ENCODE measurements at places on chromosomes 3 and 15. TPM values are rescaled to one million over a fixed set of nuclear protein-coding genes. Genes with fewer than 3 reads are reported as not detected.

ZNF80 gene
- total RNA-seq = not detected

DNA sequence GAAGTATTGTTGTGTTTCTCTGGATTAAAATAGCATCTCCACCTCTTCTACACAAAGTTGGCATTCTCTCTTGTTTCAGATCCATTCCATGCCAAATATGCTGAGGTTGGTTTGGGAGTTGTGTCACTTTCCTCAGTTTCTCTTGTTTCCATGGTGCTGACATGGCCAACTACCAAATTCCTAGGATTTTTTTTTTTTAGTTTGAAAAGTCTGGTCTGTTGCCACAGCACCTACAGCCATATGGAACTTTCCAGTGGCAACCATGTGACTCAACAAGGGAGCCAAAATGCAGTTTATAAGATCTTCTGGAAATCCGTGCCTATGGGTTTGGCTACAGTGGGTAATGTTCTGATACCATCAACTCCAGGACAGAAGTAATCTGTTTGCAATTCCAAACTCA lies 96.0 kb upstream of the CLSTN2 start:
- H3K4me1 ChIP-seq = peaks cover 9% of the 10 kb centered on the region
- no peak overlapping the region for H3K27ac ChIP-seq
- DNase-seq = no peak
- H3K27me3 ChIP-seq = no peaks in the 10 kb centered on the region
- no peak overlapping the region for H3K4me3 ChIP-seq

PROK2 gene
- total RNA-seq = 2.1 TPM

DNA sequence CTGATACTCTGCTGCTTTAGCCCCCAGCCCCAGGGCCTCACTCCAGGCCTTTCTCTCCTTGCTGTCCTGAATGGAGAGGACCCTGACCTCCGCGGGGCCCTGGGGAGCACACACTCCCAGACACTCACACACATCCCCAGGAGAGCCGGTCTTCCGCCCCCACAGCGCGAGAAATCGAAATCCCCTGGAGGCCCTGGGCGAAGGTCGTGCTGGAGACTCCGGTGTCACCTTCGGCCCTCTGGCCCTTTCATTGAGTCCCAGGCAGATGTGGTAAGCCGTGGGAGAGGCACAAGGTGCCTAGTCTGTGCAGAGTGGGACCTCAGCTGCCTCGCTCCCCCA lies 848 bp upstream of the GOLGA8B start:
- DNase-seq = peak; percentile 22
- no peak overlapping the region for H3K27ac ChIP-seq
- H3K27me3 ChIP-seq = peaks cover 31% of the 10 kb centered on the region
- H3K4me3 ChIP-seq = peak overlapping the region; percentile 87
- H3K36me3 ChIP-seq = no peaks in the 10 kb centered on the region

DNA sequence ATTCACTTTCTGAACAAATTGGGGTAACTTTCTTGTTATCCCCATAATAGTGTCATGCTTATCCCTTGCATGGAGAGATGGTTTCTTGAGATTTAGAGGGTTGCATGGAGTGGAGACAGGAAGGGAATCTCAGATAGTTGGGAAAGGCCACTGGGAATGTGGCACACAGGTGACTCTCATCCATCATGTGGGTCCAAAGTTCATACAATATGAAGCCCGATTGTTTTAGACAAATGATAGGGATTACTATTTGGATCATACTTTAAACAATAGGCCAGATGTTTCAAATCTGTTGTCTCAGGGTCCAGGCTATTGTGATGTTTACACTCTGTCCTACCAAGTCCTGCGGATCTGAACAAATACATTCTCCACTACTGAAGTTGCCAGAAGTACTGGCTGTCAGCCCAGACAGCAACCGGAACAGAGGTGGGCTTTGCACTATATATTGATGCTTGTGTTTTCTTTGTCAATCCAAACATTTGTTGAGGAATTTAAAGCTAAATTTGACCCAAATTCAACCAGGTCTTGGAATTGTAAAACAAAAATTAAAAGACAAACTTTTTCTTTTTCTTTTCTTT lies 39.2 kb upstream of the NMNAT3 start:
- H3K4me1 ChIP-seq = peaks cover 17% of the 10 kb centered on the region
- H3K27ac ChIP-seq = no peak overlapping the region
- no peaks in the 10 kb centered on the region for H3K36me3 ChIP-seq

DNA sequence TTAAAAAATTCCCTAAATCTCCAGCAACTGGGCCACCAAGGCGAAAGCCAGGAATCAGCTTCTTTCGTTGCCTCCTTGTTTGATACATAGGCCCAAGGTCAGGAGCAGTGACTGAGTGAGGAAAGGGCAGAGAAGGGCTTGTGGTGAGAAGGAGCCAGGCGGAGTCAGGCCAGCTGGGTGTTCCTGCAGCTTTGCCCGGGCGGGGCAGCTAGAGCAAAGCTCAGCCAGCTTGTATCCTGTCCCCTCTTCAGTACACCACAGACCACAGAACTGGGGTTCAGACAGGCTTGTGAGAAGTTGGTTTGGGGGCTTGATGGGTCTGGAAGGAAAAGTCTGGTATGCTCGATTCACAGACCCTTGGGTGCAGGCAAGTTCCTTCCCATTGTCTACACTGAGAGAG lies 52.6 kb downstream of the CCK start:
- no peak overlapping the region for H3K27ac ChIP-seq
- no peak for DNase-seq
- H3K36me3 ChIP-seq = no peaks in the 10 kb centered on the region
- no peak overlapping the region for H3K4me3 ChIP-seq
- H3K27me3 ChIP-seq = no peaks in the 10 kb centered on the region

PIGZ gene
- not detected for total RNA-seq

DNA sequence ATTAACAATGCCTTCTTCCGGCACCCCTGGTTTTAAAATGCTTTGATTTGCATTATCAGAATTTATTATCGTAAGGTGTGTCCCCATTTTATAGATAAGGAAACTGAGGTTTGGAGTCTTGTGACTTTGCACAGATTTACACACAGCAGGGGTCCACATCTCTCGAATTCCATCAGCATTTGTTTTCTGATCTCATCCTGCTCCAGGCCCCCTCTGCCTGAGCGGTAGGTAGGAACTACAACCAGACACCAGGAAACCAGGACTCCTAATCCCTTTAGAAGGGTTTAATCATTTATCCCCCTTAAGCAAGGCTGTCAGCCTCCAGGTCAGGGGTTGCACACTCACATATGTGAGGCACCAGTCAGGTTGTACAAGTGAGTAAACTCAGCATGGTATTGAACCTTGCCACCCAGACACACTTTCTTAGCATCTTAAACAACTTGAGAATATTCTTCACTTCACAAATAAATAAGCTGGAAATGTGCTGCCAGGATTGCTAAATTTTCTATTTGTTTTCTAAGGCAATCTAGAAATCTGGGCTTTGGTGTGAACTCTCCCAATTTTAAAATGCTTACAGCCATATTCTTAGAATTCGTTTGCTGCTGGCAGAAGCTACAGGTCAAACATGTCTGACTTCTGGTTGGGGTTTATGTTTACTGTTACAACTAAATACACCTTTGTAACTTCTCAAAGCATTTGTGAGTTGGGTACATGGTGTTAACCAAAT lies 31.7 kb upstream of the CMTM7 start:
- H3K27ac ChIP-seq = peak overlapping the region; percentile 48
- no peaks in the 10 kb centered on the region for H3K36me3 ChIP-seq
- peak; percentile 80 for DNase-seq
- H3K4me3 ChIP-seq = no peak overlapping the region
- peaks cover 3% of the 10 kb centered on the region for H3K4me1 ChIP-seq

DNA sequence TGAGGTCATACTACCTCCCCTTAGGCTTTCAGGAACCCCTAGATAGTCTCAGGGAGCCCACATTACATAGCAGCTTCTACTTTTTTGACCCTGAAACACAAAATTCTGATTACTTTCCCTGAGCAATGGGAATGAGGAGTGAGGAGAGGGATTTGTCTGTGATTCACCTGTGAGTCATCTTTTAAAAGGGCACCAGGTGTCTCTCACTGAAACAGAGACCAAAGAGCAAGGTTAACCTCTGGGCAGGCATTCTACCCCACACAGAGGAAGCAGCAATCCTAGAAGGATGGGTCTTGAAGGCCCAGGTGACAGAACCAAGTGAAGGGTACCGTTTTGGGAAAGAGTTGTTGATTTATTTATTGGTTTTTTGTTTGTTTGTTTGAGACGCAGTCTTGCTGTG lies 31.1 kb upstream of the UBE2E2 start:
- H3K27me3 ChIP-seq = no peaks in the 10 kb centered on the region
- H3K27ac ChIP-seq = no peak overlapping the region
- H3K4me1 ChIP-seq = no peaks in the 10 kb centered on the region
- H3K4me3 ChIP-seq = no peak overlapping the region
- H3K36me3 ChIP-seq = no peaks in the 10 kb centered on the region

DNA sequence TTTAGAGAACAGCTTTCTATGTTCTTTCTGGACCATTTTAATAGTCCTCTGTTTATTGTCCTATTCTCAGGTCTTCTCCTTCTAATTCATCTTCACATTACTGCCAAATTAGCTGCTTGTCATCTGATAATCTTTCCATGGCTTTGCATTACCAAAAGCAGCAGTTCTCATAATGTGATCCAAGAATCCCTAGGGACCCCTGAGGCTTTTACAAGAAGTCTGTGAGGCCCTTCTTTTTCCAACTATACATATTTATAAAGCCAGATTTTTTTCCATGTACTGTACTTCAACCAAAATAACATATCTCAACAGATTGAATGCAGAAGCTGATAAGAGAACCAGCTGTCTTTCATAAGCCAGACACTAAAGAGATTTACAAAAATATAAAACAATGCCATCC lies 162.5 kb upstream of the BFSP2 start:
- no peaks in the 10 kb centered on the region for H3K27me3 ChIP-seq
- H3K4me3 ChIP-seq = no peak overlapping the region
- H3K36me3 ChIP-seq = no peaks in the 10 kb centered on the region

DNA sequence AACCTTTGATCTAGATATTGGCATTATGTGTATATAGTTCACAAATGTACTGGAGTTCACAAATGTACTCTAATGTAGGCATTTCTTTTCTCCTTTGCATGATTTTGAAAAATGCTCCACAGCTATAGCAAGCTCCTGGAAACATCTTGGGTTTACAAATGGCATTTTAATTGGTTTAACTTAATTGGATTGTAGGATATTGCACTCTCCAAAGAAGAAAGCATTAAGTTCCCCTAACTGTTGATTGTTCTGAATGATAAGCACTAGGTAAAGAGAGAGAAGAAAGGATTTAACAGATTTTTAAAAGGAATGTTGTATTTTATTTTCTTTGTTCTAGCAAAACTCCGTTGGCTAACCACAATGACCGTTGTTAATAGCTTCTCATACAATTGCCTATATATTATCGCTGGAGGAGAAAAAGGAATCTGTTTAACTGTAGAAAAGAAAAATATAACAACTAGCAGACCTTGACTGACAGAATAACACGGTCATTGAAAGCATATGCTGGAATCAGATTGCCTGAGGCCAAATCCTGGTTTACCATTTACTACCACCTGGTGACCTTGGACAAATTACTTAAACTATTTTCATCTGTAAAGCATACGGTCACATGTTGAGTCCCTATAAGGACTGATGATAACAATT lies 170.8 kb downstream of the PEX5L start:
- H3K27me3 ChIP-seq = no peaks in the 10 kb centered on the region
- no peaks in the 10 kb centered on the region for H3K4me1 ChIP-seq
- H3K36me3 ChIP-seq = no peaks in the 10 kb centered on the region
- H3K27ac ChIP-seq = 0 out of 2 replicates have a peak overlapping the region, but pooled peaks have one; percentile 10
- H3K4me3 ChIP-seq = no peak overlapping the region

DNA sequence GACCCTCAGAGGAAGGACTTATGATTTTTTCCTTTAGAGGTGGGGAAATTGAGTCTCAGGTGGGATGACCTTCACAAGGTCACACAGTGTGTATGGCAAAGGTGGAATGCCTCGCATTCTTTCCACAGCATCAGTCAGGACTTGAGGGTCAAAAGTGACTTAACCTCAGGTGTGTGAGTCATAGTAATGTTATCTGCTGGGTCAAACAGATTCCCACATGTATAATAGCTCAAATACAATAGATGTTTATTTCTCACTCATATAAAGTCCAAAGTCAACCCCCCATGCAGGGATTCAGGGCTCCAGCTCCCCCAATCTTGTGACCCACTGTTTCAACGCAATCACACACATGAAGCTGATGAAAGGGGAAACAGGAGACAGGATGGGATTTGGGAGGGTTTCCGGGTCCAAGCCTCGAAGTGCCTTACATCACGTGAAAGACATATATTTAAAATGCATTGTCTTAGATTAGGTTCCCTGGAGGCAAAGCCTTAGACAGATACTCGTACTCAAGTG lies 34.0 kb upstream of the CCDC174 start:
- H3K4me1 ChIP-seq = no peaks in the 10 kb centered on the region
- no peaks in the 10 kb centered on the region for H3K27me3 ChIP-seq
- H3K27ac ChIP-seq = no peak overlapping the region
- no peak for DNase-seq
- no peaks in the 10 kb centered on the region for H3K36me3 ChIP-seq

GRCh38 chr3:144241404-144241803 lies 269.8 kb downstream of the DIPK2A start:
- no peaks in the 10 kb centered on the region for H3K4me1 ChIP-seq
- H3K27me3 ChIP-seq = no peaks in the 10 kb centered on the region

- H3K4me3 ChIP-seq = no peak overlapping the region
- no peaks in the 10 kb centered on the region for H3K27me3 ChIP-seq
- DNase-seq = no peak
- no peak overlapping the region for H3K27ac ChIP-seq
Measured at GRCh38 chr15:45180648-45181436, 6.9 kb downstream of the SHF start.

DNA sequence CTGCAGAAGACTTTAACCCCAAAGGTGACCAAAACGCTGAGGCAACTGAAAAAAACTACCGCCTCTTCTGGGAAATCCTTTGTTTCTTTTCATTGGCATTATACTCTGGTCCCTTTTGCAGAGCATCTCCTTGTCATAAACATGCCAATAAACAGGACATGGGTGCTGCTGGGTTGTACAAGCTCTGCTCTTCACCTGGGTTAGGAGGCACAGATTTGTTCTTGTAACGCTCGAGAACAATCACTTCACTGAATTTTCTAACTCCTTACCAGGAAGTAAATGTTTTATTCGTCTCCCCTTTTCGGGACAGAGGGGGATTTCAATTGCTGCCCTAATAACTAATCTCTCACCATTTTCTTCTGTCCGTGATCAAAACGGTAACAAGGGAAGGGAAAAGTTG lies 1.3 kb downstream of the PLCH1 start:
- peaks cover 39% of the 10 kb centered on the region for H3K4me1 ChIP-seq
- no peak for DNase-seq
- peak overlapping the region; percentile 88 for H3K4me3 ChIP-seq

DNA sequence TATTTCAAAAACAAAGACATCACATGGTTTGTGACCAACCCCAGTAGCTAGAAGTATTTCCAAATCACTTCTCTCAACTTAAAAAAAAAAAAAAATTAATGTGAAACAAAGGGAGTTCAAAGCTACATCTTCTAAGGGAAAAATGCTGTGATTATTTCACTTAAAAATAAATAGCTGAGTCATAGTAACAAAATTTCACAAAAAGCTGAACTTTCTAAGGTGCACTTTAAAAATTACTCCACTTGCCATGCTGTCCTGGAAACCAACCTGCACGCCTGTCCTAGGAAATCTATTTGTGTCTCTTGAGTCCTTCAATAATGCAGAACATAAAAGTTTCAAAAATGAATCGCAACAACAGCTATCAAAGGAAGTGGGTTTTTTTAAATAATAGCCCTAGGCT lies 1.8 kb downstream of the ACAP2 start:
- peak overlapping the region; percentile 87 for H3K4me3 ChIP-seq
- no peaks in the 10 kb centered on the region for H3K27me3 ChIP-seq
- DNase-seq = no peak
- peaks cover 22% of the 10 kb centered on the region for H3K4me1 ChIP-seq

Measured in GM23338 (cell line).